D341Med (cell line): ENCODE measurements at places on chromosomes 7 and 10.

DNA sequence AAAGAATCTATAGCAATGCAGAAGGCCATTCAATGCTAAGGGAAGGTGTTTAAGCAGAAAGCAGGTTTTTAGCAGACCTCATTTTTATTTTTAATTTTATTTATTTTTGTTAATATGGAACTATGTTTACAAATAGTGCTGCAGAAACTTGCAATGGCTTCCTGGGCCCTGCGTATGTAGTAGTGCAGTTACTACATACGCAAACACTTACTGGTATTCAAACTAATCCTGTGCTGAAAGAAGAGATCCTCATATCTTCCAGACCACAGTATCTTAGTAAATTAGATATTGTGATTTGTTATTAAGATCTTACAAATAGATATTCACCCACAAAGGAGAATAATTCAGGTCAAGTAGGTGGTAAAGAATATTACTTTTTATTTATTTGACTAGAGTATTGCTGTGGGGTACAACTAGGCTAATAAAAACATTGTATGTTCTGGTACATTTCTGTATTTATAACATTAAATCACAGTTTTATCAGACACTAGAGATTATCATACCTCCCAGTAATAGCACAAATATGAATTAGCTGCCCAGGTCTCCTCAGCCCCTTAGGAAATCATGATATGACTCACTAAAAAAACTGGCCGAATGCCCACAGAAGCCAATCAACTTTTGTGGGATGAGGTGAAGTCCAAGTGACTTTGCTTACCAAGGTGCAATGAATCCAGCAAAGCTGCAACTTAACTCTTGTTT lies 57.6 kb downstream of the RNLS start:
- no peak for DNase-seq

DNA sequence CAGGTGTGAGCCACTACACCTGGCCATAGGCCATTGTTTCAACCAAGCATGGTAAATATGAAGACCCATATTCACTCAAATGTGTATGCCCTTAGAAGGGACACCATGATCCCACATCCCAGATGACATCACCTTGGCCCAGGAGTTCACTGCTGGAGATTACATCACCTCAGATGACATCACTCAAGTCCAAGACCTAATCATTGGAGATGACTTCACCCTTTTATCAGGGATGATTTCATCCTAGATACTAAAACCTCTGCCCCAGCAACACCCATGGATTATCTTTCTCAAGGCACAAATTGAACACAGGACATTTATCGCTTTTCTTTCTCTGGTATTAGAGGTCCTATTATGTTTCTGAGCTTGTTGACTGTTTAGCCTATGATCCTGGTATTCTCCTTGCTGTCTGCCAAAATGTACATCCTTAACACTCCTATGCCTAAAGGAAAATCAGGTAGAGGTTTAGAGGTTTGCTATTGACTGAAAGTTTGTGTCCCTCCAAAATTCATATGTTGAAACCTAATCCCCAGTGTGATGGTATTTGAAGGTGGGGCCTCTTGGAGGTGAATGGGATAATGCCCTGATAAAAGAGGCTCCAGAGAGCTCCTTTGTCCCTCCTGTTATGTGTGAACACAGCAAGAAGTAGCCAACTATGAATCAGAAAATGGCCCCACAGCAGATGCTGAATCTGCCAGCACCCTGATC lies 9.8 kb upstream of the CYP2C18 start:
- DNase-seq: no peak

GRCh38 chr7:127907110-127908040 lies 123.9 kb downstream of the LRRC4 start:
- no peak for DNase-seq

- DNase-seq: no peak
Observed at GRCh38 chr7:49669692-49670260, 103.7 kb upstream of the VWC2 start.

DNA sequence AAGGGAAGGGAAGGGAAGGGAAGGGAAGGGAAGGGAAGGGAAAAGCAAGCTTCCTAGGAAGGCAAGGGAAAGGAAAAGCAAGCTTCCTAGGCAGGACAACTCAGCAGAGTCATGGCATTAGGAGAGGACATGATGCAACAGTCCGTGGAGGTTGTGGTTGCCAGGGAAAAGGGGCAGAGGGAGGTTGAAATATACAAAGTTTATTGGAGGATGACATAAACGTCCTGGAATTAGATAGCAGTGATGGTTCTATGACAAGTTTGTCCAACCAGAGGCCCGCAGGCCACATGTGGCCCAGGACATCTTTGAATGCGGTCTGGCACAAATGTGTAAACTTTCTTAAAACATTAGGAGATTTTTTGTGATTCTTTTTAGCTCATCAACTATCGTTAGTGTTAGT lies 59.8 kb upstream of the OPN4 start:
- DNase-seq: no peak

GRCh38 chr7:27173956-27174873 lies at the start of gene HOXA10:
HOXA10 (minus strand) TSS chr7:27174320; CDS start chr7:27174306, 14 bp downstream.
- DNase-seq: no peak

DNA sequence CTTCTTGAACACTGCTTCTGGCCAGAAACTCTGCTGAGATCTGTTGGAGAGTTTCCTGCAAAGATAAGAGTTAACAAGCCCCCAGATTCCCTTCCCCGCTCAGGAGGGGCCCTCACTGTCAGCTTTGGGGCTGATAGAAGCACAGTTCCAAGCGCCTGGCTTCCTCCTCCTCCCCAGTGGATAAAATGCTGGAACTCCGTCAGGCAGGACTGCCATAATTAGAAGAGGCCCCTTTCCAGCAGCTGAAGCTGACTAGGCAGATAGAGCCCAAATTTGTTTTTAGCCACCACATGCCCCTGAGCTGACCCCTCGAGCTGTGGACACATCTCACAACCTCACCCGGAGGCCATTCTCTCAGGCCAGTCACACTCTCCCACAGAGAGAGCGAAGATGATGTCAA lies 89.4 kb downstream of the TBXAS1 start:
- DNase-seq: no peak

GRCh38 chr10:16314259-16314658 lies 122.6 kb upstream of the PTER start:
- DNase-seq: no peak

- no peak for DNase-seq
Observed at GRCh38 chr10:5560817-5561703, 36.3 kb downstream of the CALML3 start.

- DNase-seq: no peak
Observed at GRCh38 chr10:87660484-87661133, 931 bp downstream of the PAPSS2 start.
